NB4 (cell line): ENCODE measurements at places on chromosomes 7 and 10.

GRCh38 chr10:103197174-103197573 lies 4.1 kb upstream of the NT5C2 start:
- peak; percentile 92 for DNase-seq

DNA sequence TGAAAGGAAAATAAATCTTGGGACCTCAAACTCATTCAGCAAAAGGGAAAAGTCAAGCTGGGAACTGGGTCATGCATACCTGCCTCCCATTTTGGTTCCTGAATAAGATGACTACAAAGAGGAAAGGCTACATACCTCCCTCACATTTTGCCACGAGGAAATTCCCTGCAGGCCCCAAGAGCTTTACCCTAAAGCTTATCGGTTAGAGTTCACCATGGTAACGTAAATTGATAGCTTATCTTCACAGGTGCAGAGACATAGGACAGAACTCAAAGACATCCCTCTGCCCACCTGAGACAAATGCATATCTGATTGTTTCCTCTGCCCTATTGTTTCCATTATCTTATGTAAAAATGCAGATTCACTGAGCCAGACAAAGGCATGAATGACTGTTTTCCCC lies 31.5 kb upstream of the GRB10 start:
- no peak for DNase-seq

DNA sequence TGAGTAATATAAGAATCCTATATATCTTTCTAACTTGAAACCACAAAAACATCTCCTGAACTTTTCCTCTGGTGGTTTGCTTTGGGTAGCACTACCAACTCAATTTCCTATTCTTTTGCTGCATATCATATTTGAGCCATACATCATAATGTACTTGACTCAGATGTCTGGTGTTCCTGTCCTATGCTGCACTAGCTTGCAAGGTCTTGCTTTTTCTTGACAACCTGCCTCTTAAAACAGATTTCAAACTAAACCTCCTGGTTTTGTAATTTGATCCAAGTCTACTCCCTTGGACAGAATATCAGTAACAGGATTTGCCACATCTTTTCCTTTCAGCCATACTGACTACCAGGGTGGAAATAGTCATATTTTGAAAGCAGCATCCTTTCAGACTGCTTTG lies 520.3 kb upstream of the LRRTM3 start:
- no peak for DNase-seq

GRCh38 chr10:100346351-100346764 lies 675 bp upstream of the SCD start:
- peak; percentile 88 for DNase-seq

GRCh38 chr10:61298194-61298593 lies 155.0 kb downstream of the TMEM26 start:
- DNase-seq, result no peak

DNA sequence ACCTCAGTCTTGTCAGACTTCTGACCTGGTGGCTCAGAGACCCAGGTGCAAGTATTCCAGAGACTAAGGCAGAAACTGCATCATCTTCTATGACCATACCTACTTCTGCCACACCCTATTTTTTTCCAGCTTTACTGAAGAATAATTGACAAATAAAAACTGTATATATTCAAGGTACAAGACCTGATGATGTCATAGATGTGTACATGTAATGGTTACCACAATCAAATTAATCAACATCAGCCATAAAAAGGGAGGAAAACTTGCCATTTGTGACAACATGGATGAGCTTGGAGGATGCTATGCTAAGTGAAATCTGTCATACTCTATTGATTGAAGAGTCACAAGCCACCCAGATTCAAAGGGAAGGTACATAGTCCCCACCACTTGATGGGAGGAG lies 815.6 kb downstream of the SORCS1 start:
- no peak for DNase-seq

- DNase-seq, result no peak
These were observed 33.0 kb downstream of the KIF5B start for GRCh38 chr10:32023264-32023663.

DNA sequence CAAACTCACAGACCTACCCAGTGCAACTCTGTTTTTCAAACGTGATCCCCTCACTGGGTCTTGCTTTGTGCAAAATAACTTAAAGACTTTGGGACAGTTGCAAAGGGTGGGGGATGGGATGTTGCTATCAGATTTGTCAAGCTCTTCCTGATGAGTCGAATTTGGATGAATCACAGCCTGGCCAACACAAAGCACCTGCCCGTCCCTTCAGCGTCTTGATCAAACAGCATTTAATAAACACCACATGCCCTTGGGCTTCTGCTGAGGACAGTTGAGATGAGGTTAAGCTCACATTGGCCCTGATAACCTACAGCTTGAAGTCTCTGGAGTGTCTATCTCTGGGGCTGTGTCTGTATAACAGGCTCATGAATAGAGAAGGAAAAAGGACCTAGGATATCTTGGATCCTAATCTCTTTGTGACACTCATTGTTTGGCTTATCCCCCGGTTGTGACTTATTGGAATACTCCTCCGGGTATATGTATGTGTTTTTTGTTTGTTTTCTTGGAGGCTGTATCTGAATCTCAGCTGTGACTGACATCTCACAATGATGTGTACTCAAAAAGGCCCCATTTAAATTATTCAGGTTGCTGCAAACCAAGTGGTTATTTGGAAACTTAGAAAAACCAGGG lies 132.6 kb upstream of the NAMPT start:
- peak; percentile 41 for DNase-seq

GRCh38 chr10:28300027-28300426 lies 2.8 kb downstream of the MPP7 start:
- no peak for DNase-seq

GRCh38 chr7:3092468-3092867 lies 48.8 kb upstream of the CARD11 start:
- peak; percentile 73 for DNase-seq

- no peak for DNase-seq
These were observed 49.2 kb downstream of the TNRC18 start for GRCh38 chr7:5374464-5374863.

GRCh38 chr7:124323597-124323996 lies 290.7 kb upstream of the TMEM229A start:
- no peak for DNase-seq

DNA sequence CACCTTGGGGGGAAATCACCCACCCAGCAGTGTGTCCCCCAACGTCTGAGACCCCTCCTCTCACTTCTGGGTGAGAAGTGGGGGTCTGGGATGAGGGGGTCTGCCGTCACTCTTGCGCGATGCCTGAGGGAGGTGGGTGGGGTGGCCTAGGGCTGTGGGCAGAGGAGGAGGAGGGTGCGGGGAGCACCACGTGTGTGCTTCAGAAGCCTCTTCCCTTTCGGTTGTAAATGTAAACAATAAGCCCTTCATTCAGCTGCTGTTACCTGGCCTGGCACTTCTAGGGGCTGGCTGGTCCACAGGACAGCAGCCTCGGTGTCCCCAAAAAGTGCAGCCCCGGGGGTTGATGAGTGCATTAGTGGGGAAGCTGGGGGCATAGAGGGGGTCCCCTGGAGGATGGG lies 1.3 kb downstream of the CLIP2 start:
- no peak for DNase-seq

DNA sequence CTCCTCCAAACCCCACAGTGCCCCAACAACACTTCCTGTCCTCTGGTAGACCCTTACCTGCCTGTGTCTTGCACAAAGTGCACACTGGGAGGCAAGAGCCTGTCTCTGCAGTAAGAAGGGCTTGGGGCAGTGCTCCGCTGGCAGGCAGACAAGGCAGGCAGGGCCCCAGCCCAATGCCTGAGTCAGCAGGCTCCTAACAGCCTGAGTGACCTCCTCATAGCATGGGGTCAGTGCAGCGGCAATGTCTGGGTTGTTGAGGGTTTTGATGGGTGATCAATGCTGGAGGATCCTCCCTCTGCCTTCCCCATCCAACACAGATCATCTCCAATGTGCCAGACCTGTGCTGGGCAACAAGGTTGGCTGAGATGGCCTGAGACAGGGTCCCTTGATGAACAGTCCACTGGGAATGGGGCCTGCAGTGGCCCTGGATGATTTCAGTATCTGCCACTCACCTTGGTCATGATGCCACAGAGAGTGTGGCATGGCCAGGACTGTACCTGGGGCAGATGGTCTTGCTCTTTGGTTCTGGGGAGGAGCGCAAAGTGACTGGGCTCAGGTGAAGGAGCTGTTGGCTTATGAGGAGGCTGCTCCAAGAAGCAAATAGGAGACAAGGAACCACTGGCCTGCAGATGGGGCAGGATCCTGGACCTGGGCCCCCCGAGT lies 55.6 kb upstream of the CAMK2B start:
- DNase-seq, result no peak

GRCh38 chr7:37643876-37644275 lies 39.7 kb upstream of the GPR141 start:
- DNase-seq, result peak; percentile 54

- no peak for DNase-seq
These were observed 105.0 kb upstream of the CDK13 start for GRCh38 chr7:39845006-39845405.

DNA sequence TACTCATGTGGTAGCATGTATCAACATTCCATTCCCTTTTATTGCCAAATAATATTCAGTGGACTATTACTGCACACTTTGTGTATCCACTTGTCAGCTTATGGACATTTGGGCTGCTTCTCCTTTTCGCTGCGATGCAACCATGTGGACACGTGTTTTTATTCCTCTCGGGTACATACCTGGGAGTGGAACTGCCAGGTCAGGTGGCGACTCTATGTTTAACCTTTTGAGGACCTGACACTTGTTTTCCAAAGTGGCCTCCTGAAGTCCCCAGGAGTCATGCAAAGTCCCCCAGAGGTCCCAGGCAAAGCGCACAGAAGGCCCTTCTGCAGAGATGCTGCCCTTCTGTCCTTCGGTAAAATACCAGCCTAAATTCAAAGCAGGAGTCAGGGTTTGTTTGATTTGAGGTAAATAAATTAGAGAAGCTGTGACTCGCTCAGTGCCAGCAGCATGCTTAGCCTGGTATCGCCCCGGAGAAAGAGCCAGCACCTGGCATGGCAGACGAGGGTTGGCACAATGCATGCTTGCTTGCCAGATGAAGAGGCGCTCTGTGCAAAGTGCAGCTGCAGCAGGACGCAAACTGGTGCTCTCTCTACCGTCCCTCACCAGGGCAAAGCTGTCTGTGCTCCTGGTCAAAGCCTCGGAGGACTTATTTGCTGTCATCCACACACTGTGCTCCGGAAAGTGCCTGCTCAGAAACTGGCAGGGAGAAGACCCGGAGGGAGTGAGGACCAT lies 37.8 kb downstream of the HIPK2 start:
- no peak for DNase-seq

- DNase-seq, result no peak
These were observed 53.5 kb downstream of the RAMP3 start for GRCh38 chr7:45211066-45211465.

DNA sequence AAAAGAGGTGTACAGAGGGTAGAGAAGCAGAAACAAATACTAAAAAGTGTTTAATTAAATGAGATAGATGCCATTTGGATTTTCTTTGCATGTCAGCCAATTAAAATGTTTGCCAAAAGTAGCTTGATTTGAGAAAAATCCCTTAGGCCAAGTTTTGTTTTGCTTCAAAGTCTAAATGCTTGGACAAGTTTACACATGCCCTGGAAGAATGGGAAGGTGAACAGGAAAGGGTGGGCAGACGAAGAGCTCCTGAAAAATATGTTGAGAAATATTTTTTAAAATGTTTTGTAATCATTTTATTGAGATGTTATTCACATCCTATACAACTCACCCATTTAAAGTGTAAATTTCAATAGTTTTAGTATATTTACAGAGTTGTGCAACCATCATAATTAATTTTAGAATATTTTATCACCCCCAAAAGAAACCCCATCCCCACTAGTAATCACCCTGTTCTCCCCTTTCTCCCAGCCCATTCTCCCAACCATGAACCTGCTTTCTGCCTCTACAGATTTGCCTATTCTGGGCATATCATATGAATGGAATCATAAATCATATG lies 98.5 kb upstream of the ANK3 start:
- no peak for DNase-seq
